ENCODE measurements at places on chromosomes 2 and 18.

GRCh38 chr2:215985257-215985656 is 28.1 kb downstream of the MREG start:
- no peaks in the 10 kb centered on the region for H3K27me3 ChIP-seq
- H3K36me3 ChIP-seq: peaks cover 36% of the 10 kb centered on the region
- no peak for DNase-seq
- no peak overlapping the region for H3K4me3 ChIP-seq

GRCh38 chr2:231877533-231878456 is 48.4 kb downstream of the NPPC start:
- no peaks in the 10 kb centered on the region for H3K36me3 ChIP-seq
- no peak for DNase-seq
- no peak overlapping the region for H3K4me3 ChIP-seq
- H3K27me3 ChIP-seq: peaks cover 12% of the 10 kb centered on the region

DNA sequence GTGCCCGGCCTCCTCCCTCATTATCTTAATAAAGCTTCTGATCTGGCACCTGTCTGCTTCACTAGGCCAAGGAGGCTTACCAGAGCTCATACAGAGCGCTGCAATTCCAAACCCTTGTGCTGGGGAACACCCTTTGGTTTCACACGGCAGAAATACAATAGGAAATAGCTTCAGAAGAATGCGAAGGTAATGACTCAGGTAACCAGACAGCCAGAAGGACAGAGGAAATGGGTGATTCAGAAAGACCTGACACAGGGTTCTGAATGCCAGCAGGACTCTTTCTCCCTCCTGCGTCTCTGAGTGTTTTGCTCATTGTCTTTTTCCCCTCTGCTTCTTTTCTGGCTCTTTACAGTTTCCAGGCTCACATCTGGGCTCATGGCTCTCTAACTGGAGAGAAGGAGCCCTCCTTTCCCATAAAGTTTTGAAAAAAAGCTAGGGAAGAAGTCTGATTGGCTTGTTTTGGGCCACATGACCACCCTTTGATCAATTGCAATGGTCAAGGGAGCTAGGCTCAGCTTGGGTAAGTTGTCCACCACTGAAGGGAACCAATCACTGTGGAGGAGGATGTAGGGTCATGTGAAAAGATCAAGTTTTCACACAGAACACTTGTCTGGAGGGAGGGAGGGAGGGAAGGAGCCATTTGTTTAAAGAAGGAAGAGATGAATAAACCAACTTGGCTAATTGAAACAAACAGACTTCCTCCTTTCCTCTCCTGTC is 90.5 kb upstream of the UPP2 start:
- H3K27me3 ChIP-seq: no peaks in the 10 kb centered on the region
- peaks cover 14% of the 10 kb centered on the region for H3K4me1 ChIP-seq
- H3K36me3 ChIP-seq: no peaks in the 10 kb centered on the region
- peak overlapping the region; percentile 73 for H3K27ac ChIP-seq
- DNase-seq: no peak
- H3K4me3 ChIP-seq: no peak overlapping the region

- no peak for DNase-seq
- no peaks in the 10 kb centered on the region for H3K4me1 ChIP-seq
- H3K36me3 ChIP-seq: peaks cover 8% of the 10 kb centered on the region
- H3K27ac ChIP-seq: peak overlapping the region; percentile 5
- no peak overlapping the region for H3K4me3 ChIP-seq
- H3K27me3 ChIP-seq: no peaks in the 10 kb centered on the region
Measured at GRCh38 chr2:134232461-134232860, 21.4 kb upstream of the MGAT5 start.

DNA sequence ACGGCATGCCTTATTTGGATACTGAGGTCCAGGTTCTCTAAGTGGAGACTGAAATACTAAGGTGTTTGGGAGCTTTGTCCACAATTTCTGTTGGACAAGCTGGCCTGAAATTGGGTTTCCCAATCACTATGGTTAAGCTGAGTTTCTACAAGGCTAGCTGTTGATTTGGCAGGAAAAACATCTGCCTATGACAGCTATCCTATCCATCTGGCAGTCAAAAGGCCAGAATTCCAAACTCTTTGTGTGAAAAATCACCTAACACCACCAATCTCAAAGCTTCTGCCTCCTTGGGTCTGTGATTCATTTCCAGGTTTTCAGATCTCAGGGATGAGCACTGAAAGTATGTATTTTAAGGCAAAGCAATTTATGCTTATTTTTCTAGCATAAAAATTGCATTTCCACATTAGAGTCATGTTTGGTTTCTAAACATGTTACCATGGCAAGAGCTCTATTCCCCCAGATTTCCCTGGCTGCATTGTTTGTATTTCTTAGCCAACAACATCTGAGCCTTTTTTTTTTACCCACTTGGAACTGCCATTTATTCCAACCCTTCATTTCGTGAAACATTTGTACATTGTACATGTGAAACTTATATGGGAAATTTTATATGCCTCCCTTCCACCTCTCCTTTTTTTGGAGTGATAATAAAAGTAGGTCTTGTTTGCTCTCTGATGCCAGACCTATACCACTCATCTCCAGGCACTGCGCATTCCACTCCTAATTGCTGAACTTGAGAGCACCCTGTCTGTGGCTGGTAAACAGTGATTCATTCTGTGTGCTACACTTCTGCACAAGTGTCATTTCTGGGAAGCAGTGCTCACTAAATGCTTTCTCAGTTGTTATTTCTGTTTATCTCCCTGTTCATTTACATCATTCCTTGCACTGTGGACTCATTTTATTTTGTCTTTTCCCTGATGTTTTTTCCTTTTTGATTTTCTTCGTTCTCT is 15.9 kb upstream of the CCDC85A start:
- H3K27ac ChIP-seq: no peak overlapping the region
- peaks cover 28% of the 10 kb centered on the region for H3K27me3 ChIP-seq
- no peaks in the 10 kb centered on the region for H3K36me3 ChIP-seq

DNA sequence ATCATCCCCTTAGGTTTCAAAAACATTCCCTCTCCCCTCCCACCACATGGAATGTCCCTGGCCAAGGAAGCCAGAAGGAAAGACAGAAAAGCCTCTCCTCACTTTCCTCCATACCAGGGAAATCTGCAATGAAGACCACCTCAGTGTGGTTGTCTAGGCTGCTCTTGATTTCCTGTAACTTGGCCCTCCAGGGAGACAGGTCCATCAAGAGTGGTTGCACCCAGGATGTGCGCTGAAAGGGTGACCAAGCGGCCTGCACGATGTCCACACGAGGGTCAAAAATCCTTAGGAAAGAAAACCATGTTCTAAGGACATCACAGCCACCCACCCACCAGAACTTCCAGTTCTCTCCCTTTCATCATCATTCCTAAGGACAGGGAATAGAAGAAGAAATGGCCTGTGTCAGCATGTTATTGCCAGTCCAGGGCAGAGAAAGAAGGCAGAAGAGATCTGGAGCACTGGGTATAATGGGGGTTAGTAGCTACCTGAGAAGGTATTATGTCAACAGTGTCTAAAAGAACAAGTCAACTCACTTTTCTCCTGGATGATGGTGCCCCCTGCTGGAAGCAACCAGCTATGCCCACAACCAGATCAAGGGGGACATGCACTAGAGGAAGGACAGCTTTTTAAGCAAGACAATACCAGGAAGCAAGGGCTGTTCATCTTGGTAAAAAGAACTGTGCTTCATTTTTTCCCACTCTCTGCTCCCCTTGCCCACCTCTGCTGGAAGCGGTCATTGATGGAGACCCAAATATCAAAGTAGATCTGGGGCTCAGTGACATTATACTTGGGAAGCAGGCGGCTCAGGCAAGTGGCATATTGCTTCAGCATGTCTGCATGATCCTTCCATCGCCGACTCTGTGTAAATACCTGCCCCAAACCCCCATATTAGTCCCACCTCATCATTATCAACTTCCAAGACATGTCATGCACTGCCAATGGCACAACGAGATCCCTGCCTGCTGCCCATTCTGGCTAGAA is 9.3 kb downstream of the GGCX start:
- DNase-seq: peak; percentile 82
- H3K27me3 ChIP-seq: no peaks in the 10 kb centered on the region
- H3K4me3 ChIP-seq: no peak overlapping the region
- H3K27ac ChIP-seq: peak overlapping the region; percentile 76

All from type B pancreatic cell (in vitro differentiated cells).